ENCODE measurements at places on chromosomes 16 and 17.

DNA sequence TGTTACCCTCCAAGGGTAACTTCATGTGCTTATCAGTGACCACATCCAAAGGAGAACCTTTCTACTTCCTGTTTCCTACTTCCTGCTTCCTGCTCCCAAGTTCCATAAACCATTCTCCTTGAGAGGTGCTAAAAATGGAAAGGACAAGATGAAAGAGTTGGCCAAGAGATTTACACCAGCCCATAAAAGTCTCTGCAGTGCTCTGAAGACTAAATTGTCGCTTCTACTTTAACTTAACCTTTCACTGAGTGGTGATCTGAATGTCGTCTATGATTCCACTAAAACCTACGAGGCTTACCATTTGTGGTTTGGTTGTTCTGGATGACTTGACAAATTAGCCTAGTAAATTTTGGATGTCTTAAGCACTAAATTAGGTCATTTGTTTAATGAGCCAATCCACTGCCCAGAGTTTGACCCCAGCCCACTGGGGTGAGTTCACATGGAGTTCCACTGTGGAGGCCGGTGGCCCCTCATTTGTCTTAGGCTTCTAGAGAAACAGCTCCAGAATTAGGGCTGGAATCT lies 333.1 kb downstream of the FOXL1 start:
- DNase-seq, result no peak

GRCh38 chr16:75227361-75228142 lies 8.8 kb downstream of the CTRB1 start:
- DNase-seq, result no peak

DNA sequence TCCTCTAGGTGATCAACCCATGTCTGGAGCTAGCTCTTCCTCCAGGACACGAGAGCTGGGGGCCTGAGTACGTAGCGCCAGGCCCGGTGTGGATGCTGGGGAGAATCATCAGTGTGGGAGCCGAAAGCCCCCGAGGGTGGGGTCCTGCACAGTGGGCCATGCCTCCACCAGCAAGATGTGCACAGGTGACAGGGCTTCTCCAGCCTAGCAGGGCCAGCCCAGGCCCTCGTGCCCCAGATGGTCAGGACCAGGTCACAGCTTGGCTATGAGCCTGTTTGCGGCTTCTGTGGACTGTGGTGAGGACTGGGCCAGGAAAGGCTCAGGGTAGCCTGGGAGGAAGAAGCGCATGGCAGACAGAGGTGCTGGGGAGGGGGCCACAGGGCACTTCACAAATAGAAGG lies 7.8 kb downstream of the MPG start:
- DNase-seq, result no peak

GRCh38 chr16:85196976-85197375 lies 84.7 kb upstream of the CIBAR2 start:
- no peak for DNase-seq

GRCh38 chr16:73996624-73997339 lies 299.8 kb upstream of the PSMD7 start:
- DNase-seq, result no peak

DNA sequence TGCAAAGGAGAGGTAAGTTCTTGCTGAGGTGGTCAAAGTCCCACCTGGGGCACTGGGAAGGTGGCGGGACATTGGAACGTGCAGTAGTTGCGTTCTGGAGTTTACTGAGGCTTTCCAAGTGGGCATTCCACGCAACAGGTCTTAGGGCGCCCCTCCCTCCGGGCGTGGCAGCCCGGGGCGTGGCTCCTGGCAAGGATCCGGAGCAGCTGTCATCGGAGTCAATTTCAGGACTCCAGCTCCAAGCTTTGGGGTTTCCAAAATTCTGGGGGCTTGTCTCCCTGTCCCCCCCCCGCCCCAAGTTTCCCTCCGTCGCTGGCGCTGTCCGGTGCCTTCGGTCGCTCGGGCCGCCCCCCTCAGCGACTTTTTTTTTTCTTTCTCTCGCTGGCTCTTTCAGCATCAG lies 43.1 kb upstream of the AMZ2 start:
- DNase-seq, result no peak

- no peak for DNase-seq
These were observed 127.0 kb upstream of the CIBAR2 start for GRCh38 chr16:85239239-85239638.

DNA sequence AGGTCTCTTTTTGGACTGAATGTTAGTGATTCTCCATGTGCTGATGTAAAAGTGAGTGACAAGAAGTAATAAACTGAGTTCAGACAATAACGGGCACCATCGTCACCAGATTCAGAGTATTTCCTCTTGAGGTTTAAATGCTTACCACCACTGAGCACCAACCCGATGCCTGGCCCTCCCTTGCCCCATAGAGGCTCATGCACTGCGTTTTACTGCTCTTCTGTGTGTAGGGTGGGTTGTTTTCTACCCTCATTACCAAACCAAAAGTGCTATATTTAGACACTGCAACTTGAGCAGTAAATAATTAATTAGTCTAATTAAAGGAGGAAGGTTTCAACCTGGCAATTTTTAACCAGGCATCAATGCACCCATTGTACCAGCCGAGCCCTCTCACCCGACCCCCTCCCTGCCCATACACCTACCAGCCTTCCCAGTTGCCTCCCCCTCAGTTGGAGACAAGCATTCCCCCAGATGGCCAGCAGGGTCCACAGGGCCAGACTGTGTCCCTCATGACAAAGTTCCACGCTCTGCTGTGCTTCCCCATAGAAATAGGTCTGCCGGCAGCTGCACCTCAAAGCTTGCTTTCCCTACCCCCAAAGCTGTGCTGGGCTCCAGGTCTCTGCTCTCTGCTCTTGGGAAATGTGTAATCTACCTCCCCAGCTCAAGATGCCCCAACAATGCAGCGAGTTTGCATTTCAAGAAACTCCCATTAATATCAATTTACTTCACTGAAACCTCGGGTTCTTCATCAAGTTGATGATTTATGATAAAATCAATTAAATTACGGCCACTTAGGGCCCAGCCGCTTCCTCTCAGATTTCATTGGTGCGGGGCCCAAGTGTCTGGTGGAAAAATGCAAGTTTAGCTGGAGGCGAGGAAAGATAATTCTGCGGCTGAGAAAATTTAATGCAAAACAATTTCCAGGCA lies 16.0 kb downstream of the HOXB4 start:
- no peak for DNase-seq

DNA sequence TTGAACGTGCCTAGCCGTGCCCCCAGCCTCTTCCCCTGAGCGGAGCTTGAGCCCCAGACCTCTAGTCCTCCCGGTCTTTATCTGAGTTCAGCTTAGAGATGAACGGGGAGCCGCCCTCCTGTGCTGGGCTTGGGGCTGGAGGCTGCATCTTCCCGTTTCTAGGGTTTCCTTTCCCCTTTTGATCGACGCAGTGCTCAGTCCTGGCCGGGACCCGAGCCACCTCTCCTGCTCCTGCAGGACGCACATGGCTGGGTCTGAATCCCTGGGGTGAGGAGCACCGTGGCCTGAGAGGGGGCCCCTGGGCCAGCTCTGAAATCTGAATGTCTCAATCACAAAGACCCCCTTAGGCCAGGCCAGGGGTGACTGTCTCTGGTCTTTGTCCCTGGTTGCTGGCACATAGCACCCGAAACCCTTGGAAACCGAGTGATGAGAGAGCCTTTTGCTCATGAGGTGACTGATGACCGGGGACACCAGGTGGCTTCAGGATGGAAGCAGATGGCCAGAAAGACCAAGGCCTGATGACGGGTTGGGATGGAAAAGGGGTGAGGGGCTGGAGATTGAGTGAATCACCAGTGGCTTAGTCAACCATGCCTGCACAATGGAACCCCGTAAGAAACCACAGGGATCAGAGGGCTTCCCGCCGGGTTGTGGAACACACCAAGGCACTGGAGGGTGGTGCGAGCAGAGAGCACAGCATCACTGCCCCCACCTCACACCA lies 724 bp downstream of the GAA start:
- DNase-seq, result peak; percentile 70

Data from brain (organoid and tissue), 16 donors.